GM12878 (cell line): ENCODE measurements at places on chromosomes 4 and X.
A peak's percentile ranks its signal among the peaks of the same experiment; 100 is the strongest.

DNA sequence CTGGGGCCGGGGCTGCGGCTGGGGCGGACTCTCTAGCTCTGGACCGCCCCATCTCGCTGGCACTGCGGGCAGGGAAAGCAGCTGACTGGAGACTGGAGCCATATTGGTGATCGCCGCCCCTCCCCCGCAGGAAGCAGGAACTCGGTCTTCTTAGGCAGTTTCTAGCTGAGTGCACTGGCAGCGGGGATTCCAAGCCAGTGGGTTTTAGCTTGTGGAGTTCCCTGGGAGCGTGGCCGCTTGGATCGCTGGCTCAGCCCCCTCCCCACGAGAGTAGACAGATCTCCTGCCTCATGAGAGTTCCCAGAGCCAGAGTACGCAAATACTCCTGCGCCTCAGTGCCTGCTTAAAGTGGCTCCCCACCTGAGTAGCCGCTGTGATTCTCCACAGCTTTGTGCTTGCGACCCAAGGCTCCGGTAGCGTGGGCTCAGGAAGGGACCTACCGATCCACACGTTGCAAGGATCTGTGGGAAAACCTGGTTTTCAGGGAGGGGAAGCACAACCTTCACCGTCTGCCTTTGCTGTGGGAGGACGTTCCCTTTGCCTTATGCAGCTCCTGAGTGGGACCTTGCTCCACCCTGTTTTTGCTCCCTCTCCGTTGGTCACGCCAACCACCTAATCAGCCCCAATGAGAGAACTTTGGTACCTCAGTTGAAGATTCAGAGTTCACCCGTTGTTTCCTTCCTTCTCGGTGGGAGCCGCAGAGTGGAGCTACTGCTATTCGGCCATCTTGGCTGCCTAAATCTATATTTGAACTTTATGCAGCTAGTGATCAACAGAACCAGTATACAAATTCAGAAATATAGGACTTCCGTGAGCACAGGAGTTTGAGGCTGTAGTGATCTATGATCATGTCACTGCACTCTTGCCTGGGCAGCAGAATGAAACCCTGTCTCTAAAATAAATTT lies 803.9 kb upstream of the PCDH10 start:
- DNase-seq: no peak

GRCh38 chr4:41446391-41446790 lies 91.6 kb upstream of the LIMCH1 start:
- no peak for DNase-seq

DNA sequence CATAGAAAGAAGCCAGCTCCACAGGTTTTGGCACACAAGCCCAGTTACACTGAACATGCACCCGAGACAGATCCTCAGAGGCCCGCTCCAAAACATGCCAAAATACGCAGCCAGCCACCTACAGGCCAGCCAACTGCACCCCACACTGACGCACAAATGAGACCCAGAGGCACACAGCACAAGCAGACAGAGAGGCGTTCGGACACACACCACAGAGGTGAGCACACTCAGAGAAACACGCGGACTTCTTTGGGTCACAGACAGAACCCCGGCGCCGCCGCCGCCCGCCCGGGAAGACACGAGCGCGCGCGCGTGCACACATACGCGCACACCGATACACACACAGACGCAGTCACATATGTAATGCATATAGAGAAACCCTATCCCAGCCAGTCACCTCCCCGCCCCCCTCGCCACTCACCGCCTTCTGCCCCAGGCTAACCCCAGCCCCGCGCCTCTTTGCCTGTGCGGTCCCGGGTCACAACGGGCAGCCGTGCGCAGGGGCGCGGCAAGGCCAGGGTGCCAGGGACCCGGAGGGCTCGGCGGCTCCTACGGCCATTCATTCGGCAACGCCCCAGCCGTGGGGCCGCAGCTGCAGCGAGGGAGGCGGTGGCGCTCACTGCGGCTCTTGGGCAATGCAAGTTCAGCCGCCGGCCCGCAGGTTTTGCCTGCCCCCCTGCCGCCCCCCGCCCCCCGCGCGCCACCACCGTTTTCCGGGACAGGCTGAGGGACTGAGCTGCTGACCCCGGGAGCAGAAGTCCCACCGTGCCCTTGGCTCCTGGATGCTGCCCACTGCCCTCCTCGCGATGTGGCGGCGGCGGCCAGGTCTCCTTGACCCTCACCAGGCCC lies 553 bp downstream of the SEPTIN6 start:
- no peak for DNase-seq

DNA sequence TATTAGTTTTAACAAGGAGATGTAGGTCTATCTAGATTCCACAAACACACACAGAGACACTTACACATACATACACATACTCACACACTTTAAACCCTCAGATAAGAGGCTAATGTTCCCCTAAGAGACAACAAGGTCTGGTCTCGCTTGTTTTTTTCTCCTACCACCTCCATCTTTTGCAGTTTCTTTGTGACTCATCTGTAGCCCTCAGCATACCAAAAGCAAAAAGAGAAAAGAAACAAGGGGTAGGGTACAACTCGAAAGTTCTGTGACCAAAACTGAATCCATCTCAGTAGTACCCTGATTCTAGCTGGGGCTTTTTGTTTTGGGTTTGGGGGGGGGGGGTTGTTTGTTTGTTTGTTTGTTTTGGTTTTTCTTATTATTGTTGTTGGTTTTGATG lies 12.2 kb upstream of the EXOSC9 start:
- peak; percentile 30 for DNase-seq

- DNase-seq: no peak
Observed at GRCh38 chr4:17719106-17719505, 62.3 kb downstream of the FAM184B start.

DNA sequence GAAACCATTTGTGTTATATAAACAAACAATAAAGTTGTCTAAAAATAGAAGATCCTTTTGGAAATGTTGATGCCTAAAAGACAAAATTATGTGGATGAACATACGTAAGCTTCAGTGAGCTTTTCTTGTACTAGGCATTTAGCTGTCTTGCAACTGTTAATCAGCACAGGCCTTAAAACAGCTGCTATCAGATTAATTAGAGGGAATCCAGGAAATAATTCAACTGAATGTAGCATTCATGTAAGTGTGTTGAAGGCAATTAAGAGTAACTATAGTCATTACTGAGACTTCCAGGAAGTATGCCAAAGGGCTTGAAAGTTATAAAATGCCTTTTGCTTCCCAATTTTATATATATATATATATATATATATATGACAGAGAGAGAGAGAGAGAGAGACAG lies 248.7 kb downstream of the IL1RAPL1 start:
- DNase-seq: no peak

DNA sequence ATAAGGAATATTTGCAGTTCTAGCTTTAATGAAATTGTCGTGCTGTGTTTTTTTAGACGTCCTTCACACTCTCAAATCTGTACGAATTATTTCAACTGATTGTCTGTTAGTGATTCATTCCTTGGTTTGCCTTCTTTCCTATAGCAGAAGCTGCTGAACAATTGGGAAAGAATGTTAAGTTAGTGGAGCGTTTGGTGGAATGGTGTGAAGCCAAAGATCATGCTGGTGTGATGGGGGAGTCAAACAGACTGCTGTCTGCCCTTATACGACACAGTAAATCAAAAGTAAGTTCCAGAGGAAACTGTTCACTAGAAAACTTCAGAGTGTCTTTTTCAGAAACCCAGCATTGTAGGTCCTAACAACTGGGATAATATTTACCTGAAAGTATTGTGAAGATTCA lies 159.9 kb downstream of the RAP1GDS1 start:
- no peak for DNase-seq

GRCh38 chr4:1250527-1250812 lies 1.5 kb upstream of the CTBP1 start:
- no peak for DNase-seq

GRCh38 chrX:2500803-2501558 lies at the start of the genes DHRSX and ZBED1:
Gene DHRSX, minus strand, starts transcription at chrX:2500976. Its CDS starts 51 bp downstream, at chrX:2500925.
Gene ZBED1, minus strand, starts transcription at chrX:2500976. Its CDS starts 10,257 bp downstream, at chrX:2490719.
- no peak for DNase-seq

- DNase-seq: no peak
Observed at GRCh38 chr4:104909376-104909775, 237.3 kb upstream of the TET2 start.

DNA sequence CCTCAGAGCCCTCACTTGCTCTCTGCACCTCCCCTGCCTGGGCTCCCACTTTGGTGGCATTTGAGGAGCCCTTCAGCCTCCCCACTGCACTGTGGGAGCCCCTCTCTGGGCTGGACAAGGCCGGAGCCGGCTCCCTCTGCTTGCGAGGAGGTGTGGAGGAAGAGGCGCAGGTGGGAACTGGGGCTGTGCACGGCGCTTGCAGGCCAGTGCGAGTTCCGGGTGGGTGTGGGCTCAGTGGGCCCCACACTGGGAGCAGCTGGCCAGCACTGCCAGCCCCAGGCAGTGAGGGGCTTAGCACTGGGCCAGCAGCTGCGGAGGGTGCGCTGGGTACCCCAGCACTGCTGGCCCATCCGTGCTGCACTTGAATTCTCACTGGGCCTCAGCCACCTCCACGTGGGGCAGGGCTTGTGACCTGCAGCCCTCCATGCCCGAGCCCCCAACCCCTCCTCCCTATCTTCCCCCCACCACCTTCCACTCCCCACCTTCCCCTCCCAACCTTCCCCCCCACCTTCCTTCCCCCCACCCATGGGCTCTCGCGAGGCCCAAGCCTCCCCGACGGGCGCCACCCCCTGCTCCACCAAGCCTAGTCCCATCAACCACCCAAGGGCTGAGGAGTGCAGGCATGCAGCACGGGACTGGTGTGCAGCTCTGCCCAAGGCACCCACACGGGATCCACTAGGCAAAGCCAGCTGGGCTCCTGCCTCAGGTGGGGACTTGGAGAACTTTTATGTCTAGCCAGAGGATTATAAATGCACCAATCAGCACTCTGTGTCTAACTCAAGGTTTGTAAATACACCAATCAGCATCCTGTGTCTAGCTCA lies 113.5 kb upstream of the BEND4 start:
- no peak for DNase-seq

DNA sequence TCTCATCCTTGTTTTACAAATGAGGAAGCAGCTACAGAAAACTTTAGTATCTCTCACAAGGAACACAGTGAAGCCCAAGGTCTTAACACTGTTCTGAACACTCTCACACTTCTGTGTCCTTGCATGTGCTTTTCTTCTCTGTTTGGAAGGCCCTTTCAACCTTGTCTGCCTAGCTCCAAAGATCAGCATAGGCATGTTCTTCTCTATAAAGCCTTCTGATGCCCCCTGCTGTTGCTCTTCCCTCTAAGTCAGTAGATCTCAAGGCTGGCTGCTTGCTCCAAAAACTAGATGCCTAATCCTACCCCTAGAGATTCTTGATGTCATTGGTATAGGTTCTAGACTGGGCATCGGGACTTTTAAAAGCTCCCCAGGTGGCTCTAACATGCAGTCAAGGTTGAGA lies 5.9 kb downstream of the APOO start:
- peak; percentile 60 for DNase-seq

DNA sequence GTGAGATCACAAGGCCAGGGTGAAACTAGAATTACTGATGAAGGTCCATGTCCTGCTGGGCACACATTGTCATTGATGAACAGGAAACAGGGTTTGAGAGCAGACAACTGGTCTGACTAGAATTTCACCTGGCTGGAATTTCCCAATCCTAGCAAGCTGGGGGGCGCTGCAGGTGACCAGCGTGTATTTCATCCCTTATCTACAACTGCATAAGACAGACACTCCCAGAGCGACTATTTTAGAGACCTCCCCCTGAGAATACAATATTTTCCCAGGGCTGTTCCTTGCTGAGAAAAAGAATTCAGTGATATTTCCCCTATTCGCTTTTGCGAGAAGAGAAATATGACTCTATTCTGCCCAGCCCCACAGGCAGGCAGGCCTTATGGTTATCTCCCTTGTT lies 432.6 kb upstream of the GALNT7 start:
- DNase-seq: no peak

GRCh38 chr4:23838131-23838530 lies 51.7 kb downstream of the PPARGC1A start:
- no peak for DNase-seq

- no peak for DNase-seq
Observed at GRCh38 chr4:150253965-150254630, 175.9 kb downstream of the DCLK2 start.

DNA sequence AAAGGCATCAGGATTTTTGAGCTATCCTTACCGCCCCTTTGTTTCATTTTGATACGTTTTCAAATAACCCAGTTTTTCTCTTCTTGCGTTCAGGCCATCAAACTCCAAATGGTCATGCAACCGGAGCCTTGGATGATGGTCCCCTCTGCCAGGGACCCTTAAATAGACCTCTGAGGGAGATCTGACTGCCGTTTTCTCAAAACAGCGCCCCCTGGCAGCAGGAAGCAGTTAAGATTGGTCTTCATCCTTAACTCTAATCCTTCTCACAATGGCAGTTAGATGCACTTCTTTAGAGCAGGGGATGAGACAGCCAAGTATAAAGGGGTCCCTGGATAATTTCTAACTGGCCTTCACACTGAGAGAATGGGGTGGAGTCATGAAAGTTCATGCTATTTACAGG lies 525.0 kb upstream of the SPANXN1 start:
- no peak for DNase-seq

DNA sequence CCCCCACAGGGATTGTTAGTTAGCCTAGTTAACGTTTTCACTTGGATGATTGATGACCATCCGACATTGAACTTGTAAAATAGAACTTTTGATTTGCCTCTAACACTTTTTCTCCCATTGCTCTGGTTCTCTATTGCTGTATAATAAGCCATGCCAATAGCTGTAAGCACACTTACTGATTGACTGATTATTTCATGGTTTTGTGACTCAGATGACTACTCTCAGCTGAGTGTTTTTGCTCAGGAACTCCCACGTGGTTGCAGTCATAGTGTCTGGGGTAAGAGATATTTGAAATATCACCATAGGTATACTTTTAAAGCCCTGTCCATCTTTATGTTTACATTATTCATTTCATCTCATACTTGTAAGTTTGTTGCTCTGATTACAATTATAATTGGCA lies 1285.5 kb downstream of the STIM2 start:
- DNase-seq: no peak

- DNase-seq: no peak
Observed at GRCh38 chrX:19177721-19178120, 55.5 kb upstream of the ADGRG2 start.

GRCh38 chr4:36277533-36277932 lies 3.9 kb upstream of the DTHD1 start:
- DNase-seq: no peak

GRCh38 chrX:13371186-13371585 lies 51.3 kb upstream of the ATXN3L start:
- DNase-seq: no peak

DNA sequence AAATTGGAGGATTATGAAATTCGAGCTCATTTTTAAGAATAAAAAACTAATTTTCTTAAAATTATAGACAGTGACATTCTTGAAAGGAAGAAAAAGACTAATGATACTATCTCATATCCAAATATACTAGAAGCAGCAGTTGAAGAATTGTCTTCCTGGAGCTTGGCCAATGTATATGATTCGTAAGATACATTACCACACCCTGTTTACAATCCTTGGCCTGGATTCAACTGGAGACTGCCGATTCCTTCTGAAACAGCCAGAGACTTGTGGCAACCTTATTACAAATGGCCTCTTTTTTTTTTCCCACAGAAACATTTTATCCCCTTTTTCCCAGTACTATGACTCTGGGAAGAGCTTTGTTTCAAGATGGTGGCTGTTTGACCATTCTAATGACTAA lies 571.2 kb upstream of the FAT1 start:
- no peak for DNase-seq

DNA sequence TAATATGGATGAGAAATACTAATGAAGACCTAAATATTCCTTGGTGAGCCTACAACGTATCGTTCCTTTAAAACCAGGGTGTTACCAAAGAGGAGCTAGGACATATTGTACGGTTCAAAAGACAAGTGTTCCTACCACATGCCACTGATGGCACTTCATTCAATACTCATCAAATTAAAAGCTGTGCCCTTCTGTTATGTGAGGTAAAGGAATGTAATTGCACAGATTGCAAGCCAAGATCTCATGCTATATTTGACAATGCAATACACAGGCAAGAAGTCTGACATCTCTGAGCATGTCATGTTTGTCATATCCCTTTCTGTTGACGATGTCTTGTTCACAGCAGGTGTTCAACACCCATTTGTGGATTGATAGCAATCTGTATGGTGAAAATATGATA lies 6.9 kb downstream of the FGF13 start:
- DNase-seq: no peak
